ENCODE measurements at places on chromosomes 6 and 20.
A peak's percentile ranks its signal among the peaks of the same experiment; 100 is the strongest.

DNA sequence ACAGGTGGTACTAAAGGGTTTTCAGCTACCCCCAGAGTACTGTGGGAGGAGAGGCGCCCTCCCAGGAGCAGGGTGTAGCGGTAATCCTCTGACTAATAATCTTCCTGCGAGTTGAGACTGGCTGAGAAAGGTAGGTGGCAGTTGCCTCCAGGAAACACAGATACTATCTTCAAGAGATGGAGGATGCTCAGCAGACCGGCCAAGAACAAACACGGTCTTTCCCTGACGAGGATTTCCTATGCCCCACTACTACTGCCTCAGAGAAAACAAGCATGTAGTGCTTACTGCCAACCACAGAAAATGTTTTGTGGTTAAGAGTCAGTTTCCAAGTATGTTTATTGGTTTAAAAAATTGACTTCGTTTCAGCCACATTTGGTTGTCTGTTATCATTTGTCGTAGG is 26.8 kb downstream of the C6orf89 start:
- no peak for DNase-seq

GRCh38 chr6:170101281-170102035 is 189.4 kb downstream of the DLL1 start:
- no peak for DNase-seq

DNA sequence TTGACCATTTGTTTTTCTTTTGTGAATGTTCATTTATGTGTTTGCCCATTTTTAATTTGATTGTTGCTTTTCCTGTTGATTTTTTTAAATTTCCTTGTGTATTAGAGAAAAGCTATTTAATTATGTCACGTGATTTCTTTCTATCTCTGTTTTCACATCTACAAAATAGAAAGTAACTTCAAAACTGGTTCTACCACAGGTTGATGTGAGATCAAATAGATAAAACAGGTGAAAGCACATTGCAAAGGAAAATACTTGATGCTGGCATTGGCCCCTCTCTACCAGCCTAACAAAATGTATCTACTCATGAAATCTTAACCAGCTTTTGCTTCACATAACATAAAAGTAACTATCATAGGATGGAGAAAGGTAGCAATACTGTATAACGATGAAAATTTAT is 129.2 kb downstream of the TMEM242 start:
- no peak for DNase-seq

- DNase-seq: no peak
These were observed 212.9 kb downstream of the PLCB4 start for GRCh38 chr20:9281803-9282202.

- DNase-seq: no peak
These were observed 176.2 kb downstream of the KIF16B start for GRCh38 chr20:16397086-16397485.

GRCh38 chr20:21357844-21358243 is 39.5 kb downstream of the NKX2-4 start:
- peak; percentile 48 for DNase-seq

DNA sequence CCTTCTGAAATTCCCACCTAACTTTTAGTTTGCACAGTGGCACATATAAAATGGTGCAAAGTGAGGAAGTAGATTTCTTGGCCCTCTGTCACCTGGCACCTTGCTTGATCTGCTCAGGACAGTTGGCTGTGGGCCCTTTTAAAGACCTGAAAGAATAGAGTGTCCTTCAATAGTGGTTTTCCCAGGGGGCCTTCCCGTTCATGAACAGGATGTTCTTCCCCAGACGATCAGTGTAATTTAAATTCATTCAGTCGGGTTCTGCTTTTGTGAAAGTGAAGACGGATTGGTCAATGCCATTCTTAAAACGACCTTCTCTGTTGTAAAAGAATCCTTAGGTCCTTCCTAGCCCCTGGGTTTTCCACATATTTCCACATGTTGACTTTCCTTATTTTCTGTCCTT is 178.5 kb downstream of the SASH1 start:
- DNase-seq: no peak

DNA sequence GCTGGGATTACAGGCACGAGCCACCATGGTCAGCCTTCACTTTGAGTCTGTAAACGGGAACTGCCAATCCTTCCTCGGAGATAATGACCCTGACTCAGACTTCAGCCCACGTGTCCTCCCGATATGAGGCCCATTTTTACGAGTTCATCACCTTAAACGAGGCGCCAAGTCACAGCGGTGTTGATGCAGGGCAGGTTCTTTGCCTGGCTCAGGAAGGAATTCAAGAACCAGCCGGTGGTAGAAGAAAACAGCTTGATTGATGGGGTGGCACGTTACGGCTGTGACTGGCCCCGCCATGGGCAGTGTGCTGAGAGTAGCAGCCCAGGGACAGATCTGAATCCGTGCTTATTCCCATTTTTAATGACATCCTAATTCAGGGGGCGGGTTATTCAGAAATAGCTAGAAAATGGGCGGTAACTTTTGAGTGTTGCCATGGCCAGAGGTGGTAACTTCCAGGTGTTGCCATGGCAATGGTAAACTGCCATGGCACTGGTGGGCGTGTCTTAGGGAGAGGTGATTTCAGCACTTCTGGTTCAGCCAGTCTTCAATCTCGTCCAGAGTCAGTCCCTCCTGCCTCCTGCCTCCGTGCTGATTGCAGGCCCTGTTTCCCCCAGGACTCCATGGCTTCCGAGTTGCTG is 9.1 kb upstream of the MAP1LC3A start:
- no peak for DNase-seq

DNA sequence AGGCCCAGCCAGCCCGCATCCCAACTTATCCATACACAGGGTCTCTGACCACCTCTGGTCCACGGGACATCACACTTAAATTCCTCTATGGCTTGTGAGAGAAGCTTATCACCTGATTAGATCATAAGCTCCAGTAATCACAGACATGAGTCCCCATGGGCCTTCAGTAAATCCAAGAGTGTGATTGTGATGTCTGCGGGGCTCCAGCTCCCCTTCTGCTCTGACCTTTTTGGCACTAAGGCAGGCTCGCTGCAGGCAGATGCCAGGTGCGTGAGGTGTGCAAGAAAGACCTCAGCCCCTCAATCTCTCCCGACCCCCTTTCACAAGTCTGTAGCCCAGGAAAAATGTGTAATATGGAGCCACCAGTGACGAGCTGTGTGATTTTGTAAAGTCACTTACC is 127.6 kb upstream of the DUSP22 start:
- no peak for DNase-seq

- no peak for DNase-seq
These were observed 17.3 kb downstream of the TUBB2B start for GRCh38 chr6:3210024-3210610.

GRCh38 chr6:39861663-39862062 is 69.5 kb downstream of the DAAM2 start:
- DNase-seq: no peak

GRCh38 chr20:39117491-39117890 is 155.3 kb downstream of the DHX35 start:
- no peak for DNase-seq

DNA sequence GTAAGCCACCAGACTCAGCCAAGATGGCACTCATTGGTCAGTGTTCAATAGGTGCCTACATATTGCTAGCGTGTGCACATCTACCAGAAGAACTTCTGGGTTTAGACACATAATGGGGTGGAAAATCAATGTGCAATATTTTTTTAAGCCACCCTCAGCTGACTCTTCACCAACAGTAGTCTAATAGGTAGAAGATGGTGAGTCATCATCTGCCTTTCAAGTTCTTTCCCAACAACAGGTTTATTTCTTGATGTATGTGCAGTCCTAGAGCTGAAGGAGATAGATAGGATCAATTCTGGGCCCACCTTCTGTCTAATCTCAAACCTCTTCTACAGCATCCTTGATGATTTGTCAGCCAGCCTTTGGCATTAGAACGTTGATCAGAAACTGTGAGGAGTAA is 41.3 kb downstream of the IRAK1BP1 start:
- no peak for DNase-seq

- no peak for DNase-seq
These were observed 41.6 kb downstream of the FOXC1 start for GRCh38 chr6:1651362-1651761.

DNA sequence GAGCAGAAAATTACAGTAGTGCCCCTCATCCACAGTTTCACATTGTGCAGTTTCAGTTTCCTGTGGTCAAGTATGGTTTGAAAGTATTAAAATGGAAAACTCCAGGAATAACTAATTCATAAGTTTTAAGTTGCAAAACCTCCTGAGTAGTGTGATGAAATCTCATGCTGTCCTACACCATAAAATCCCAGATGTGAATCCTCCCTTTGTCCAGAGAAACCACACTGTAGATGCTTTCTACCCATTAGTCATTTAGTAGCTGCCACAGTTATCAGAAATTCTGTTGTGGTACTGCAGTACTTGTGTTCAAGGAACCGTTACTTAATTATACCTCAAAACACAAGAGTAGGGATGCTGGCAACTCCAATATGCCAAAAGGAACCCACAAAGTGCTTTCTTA is 74.7 kb downstream of the PTCHD4 start:
- no peak for DNase-seq

DNA sequence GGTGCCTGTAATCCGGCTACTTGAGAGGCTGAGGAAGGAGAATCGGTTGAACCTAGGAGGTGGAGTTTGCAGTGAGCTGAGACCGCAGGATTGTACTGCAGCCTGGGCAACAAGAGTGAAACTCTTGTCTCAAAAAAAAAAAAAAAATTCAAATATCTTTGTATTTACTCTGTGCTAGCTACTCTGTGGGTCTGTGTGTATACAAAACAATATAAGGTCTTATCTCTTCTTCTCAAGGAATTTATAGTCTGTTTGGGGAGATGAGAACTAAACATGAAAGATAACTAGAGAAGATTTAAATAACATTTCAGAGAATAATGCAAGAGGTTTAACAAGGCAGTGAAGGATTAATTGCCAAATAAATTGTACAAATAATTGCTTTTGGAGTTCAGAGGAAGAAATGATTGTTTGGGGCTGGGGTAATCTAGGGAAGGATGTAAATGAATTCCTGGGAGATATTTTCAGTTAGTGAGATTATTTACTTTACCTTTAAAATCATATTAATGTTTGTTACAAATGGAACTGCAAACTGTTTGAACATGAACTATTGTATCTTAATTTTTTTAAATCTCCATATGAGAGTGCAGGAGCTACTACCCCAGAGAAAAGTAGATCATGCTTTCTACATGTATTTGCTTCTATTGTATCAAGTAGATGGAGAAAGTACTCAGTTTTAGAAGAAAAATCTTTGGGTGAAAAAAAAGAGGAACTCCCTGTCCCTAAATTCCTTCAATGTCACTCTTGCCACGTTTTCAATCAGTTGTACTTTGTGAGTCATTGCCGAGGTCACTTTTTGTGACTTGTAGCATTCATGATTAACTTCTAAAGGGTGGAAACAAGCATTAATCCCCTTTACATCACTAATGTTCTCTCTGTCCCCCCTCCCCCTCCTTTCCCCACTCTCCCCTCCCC is 39.0 kb downstream of the NCOA3 start:
- no peak for DNase-seq

DNA sequence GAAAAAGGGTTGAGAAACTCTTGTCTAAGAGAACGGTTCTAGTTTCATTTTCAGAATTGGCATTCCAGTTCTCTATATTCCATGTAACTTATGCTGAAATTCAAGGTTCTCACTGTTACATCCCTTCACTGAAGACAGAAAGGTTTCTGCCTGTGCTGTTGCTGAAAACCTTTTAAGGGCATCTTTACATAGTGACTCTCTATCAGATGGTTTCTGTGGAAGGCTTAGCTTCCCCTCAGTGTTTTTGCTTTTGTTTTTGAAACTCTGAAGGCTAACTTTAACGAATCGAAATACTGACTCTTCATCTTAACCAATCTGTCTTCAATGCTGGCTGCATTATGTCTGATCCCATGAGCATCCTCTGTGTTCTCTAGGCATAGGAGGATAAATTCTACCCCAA is 1286.2 kb upstream of the EYS start:
- no peak for DNase-seq

DNA sequence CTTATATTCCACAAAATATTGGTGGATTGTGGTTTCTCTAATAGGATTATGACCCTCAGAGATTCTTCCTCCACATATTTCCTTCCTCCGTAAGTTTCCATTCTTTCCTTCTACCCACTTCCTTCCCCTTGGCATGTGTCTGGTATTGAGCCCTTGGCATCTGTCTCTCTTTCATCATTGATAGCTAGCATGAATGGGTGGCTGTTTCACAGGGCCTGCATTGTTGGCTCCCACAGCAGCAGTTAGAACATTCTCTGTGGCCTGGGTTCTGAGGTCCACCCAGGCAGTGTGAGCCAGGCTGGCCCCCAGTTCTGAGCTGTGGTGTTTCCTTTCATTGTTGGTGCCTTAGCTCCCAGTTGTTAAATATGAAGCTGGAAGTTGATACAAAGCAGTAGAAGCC is 125.3 kb downstream of the ANKS1A start:
- no peak for DNase-seq

- no peak for DNase-seq
These were observed 114.7 kb downstream of the GJA10 start for GRCh38 chr6:90008908-90009501.

GRCh38 chr20:38728911-38729642 is 4.8 kb downstream of the SLC32A1 start:
- DNase-seq: no peak

DNA sequence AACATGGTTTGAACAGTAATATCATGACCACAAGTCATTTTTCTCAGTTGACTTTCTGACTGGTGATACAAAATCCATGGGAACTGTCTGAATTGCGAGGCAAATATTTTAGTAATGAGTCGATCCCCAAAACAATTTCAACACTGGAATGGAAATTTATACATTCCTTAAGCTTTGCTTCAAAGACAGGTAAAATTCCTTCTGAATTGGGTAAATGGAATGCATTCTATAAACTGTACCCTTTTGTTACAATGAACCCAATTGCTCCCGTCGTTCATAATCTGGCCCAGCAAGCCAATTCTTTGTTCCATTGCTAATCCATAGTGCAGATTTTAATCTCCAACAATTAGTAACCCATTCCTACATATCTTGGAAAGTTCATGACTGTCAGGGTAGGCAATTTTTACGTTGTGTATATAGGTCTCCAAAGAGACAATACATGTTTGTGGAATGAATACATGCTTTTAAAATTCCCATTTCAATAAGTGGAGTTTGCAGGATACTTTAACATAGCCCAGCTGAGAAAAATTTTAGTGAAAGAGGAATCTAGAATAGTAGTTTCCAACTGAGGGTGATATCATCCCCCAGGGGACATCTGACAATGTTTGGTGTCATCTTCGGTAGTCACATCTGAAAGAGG is 32.7 kb downstream of the CYP24A1 start:
- DNase-seq: no peak

DNA sequence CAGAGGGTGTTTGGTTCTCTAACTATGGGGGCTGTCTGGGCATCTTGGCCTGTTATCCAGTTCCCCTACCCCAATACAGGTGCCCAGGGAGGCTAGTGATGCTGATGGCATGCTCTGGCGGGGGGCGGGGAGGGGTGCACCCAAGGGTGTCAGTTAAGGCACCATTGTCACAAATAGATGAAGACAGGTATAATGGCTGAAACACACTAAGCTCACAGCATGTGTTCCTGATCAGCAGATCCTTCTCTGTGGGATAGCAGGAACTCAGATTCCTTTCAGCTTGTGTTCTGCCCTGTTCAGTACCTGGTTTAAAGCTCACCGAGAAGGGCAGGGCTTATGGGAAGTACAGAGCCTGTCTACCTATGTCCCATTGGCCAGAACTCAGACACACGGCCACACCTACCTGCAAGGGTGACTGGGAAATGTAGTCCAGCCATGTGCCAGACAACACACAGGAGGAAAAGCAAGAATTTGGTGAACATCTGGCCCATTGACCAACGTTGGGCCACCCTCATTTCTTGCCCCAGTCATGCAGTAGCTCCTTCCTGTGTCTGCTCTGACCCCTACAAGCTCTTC is 3.4 kb upstream of the RSPO4 start:
- peak; percentile 55 for DNase-seq

Measured in HuH-7 (cell line).